H7 (cell line): ENCODE measurements at places on chromosomes 1 and 21. TPM values are rescaled to one million over a fixed set of nuclear protein-coding genes. Genes with fewer than 3 reads are reported as not detected.

Gene TTLL7
- 3.1 and 3.7 TPM in 2 replicates for total RNA-seq

Gene CRP
- total RNA-seq, result not detected in 2 replicates

Gene PLD5
- total RNA-seq, result 1.1 and 1.4 TPM in 2 replicates

Gene FLG2
- not detected in 2 replicates for total RNA-seq

Gene TMEM269
- total RNA-seq, result 1.00 and 1.1 TPM in 2 replicates

Gene CCDC185
- total RNA-seq, result not detected in 2 replicates
